ENCODE measurements at places on chromosomes 2 and 18.

GRCh38 chr2:152405206-152406118 is 70.5 kb downstream of the FMNL2 start:
- no peak for DNase-seq

GRCh38 chr2:175855794-175856453 is 146.1 kb downstream of the LNPK start:
- DNase-seq, result no peak

- no peak for DNase-seq
Observed at GRCh38 chr2:45207101-45207500, 197.8 kb upstream of the SIX2 start.

GRCh38 chr2:258933-259332 is 4.9 kb downstream of the SH3YL1 start:
- no peak for DNase-seq

Data from liver (tissue), 10 donors.